ENCODE measurements at places on chromosomes 5 and 9.

DNA sequence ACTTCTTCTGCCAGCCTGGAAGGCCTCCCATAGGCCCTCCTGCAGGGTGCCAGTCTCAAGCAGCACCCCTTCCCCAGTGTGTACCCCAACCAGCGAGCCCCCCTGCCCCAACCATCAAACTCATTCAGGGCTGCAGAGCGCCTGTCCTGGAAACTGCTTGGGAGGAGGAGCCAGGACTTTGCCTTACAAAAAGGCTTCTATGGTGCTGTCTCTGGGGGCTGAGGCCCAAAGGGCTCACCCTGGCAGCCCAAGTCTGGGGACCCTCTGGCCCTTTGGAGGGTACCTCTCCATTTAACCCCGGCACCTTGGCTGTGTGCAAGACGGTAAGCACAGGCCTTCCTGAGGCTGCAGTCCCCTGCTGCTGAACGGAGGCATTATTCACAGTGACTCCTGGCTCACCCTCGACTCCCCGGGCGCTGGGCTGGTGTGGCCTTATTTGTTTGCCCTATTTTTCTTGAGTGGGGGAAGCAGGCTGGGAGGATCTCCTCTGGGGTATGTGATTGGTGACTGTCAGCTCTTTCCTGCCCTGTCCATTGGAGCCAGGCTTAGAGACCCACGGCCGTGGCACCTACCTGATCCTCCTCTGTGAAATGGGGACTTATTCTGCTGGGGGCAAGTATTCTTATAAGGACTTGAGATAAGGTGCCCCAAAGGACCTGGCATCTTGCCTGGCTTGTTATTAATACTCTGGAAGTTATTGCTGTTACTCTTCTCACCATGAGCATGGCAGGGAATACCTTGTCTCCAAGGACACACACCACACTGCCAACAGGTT lies 5.8 kb downstream of the LMX1B start:
- DNase-seq = peak; percentile 39

DNA sequence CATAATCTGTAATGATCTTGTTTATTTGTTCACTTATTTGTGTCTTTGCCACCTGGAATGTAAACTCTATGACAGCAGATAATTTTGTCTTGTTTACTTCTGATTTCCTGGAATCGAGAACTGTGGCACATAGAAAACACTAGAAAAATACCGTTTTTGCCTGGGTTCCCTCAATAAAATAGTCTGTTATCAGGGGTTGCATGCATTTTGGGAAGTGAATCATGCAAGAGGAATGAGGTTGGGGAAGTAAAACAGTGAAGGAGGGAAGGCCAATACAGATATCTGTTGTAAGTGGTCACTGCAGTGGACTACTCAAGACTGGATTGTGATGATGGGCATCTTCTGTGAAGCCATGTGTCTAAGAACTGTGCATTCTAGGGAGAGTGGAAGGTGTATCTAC lies 45.2 kb upstream of the IL6ST start:
- no peak for DNase-seq

DNA sequence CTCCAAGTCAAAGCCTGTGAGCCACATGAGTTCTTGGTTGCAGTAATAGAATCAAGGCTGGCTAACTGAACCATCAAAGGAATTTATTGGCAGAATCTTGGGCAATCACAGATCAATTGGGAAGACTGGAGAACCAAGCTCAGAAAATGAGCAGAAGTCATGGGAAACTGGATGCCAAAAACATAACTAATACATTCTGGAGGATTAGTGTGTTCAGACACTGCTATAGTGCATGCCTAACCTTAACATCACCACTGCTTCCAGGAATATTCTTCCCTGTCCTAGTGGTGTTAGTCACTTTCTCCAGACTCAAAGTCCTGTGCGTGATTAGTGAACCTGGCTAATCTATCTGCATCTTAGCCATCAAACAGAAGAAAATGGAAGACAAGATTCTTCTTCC lies 843.7 kb downstream of the EFNA5 start:
- no peak for DNase-seq

DNA sequence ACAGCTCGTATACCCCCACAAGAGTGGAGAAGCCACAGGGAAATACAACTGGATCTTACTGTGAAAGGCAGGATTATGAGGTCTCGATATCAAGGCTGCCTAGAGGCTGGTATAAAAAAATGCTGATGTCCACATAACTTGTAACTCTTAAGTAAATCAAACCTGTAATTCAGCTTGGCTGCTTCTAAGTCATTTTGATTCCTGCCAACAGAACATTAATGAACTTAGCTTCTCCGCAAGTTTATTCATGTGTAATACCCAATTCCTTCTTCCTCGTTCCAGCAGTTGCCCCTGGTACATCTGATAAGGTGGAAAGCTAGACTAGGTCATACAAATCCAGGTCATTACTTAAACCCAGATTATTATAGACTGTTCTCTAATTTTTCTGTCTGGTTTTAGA lies 16.4 kb upstream of the SMIM15 start:
- no peak for DNase-seq

DNA sequence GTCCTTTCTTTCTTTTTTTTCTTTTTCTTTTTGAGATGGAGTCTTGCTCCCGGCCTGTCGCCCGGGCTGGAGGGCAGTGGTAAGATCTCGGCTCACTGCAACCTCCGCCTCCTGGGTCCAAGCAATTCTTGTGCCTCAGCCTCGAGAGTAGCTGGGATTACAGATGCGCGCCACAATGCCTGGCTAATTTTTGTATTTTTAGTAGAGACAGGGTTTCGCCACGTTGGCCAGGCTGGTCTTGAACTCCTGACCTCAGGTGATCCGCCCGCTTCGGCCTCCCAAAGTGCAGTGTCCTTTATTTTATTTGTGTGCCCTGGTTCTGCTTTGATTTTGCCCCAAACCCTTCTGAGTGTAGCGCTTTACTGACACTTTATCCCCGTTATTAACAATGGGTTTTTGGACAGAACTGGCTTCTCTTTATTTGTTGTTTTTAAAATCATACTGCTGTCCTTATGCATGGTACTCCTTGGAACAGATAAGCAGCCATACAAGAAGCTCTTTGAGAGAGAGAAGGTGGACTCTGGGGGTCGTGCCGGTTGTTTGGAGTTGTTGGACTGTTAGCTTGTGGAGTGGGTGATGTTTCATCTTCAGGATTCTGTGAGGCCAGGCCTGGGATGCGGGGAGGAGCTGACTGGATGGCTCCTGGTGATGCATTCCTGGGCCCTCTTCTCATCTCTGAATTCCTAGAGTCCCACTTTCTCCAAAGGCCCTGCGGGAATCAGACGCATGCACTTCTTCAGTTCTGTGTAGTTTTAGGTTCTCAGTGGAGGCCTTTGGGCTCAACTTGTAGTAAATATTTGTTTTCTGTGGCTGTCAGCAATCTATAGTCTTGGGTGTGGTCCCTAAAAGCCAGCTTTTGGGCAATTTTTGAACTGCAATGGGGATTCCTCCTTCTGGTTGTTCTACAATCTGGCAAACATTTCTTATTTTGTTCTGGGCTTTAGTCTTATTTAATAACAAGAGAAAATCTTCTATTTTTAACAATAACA lies 47.8 kb downstream of the PTTG1 start:
- no peak for DNase-seq

DNA sequence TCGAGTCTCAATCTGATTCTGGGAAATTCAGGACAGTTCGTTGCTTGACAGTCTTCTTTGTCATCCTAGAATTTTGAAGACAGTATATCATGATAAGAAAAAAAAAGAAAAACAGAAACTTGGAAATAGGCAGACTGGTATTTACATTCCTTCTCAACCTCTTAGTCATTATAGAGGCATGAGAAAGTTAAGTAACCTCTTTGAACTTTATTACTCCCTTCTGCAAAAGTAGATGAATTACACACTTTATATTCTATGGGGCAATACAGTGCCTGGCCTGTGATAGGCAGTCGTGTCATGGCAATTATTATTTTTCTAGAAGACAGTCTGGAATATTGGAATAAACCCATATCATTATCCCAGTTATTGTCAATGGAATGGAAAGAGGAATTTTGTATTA lies 828.9 kb downstream of the TLR4 start:
- DNase-seq = no peak

GRCh38 chr9:87585123-87585855 lies 87.6 kb downstream of the DAPK1 start:
- no peak for DNase-seq

- DNase-seq = no peak
Observed at GRCh38 chr9:107016383-107016782, 153.4 kb downstream of the ZNF462 start.

GRCh38 chr5:143416411-143416810 lies 12.9 kb upstream of the NR3C1 start:
- DNase-seq = no peak

- no peak for DNase-seq
Observed at GRCh38 chr5:120628156-120628555, 164.1 kb downstream of the PRR16 start.

GRCh38 chr9:83007521-83008300 lies 55.2 kb downstream of the RASEF start:
- DNase-seq = no peak
